ENCODE measurements at places on chromosomes 4 and X.
A peak's percentile ranks its signal among the peaks of the same experiment; 100 is the strongest.

GRCh38 chr4:188934320-188934962 is 795.2 kb downstream of the TRIML1 start:
- DNase-seq = no peak

DNA sequence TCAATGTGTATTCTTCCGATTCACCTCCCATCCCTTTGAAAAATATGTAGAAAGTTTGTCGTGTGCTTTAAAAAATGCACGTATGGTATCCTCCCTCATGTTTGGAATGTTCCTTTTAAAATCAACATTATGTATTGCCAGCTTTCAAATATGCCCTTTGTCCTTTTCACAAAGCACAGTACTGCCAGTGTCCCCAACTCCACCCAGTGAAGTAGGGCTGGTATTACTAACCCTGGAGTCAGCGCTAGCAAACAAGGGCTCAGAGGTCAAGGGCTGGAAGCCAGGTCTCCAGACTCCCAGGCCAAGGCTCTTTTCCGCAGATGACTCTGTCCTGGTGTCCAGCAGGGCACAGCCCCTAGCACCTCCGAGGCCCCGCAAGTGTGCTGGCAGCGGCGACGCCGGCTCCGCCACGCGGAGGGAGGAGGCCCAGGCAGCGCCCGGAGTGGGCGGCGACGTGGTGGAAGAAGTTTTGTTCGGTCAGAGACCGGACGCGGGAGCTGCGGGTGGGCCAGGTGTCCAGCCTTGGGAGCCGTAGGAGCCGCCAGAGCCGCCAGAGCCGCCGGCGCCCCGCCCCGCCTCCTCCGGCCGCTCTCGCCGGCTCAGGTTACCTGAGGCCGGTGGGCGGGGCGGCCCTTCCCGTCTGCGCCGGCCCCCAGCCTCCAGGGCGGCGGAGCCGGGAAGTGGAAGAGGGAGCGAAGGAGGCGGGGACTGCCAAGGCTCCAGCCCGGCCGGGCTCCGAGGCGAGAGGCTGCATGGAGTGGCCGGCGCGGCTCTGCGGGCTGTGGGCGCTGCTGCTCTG is at the start of gene IL13RA1:
IL13RA1 (plus strand) TSS at position 720 of the 799 bp plus-strand sequence; CDS start at position 753, 33 bp downstream.
- peak; percentile 26 for DNase-seq

GRCh38 chr4:70895811-70896491 is 6.2 kb upstream of the MOB1B start:
- DNase-seq = no peak

- no peak for DNase-seq
Measured at GRCh38 chr4:24513718-24514117, 70.6 kb downstream of the DHX15 start.

DNA sequence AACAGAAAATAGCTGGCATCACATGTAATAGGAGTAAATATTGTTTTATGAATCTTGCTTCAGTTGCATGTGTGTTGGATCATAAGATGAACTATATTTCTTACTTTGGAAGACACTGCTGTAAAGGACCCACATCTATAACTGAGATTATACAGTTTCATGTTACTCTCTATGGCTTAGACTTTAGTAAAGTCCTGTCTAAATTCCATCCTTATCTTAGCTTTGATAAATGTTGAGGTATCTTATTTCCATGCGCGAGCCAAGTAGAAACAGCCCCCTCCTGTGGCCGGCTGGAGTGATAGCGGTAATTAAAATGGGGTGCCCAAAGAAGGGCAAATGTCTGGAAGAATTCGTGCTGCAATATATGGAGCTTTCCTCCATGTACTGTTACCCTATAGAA is 43.0 kb downstream of the CCDC158 start:
- no peak for DNase-seq

DNA sequence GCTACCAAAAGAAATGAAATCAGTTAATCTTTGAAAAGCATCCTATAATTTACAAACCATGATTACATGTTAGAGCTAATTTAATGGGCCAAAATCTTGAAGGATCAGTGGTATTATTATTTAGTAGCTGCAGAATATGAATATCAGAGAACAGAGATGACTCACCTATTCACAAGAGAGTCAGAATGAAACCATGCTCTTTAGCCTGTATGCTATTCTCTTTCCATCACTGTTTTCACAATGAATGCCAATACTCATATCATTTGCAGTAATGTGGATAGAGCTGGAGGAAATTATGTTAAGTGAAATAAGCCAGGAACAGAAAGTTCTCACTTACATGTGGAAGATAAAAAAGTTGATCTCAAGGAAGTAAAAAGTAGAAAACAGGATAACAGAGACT is 414.1 kb downstream of the CENPC start:
- DNase-seq = no peak

DNA sequence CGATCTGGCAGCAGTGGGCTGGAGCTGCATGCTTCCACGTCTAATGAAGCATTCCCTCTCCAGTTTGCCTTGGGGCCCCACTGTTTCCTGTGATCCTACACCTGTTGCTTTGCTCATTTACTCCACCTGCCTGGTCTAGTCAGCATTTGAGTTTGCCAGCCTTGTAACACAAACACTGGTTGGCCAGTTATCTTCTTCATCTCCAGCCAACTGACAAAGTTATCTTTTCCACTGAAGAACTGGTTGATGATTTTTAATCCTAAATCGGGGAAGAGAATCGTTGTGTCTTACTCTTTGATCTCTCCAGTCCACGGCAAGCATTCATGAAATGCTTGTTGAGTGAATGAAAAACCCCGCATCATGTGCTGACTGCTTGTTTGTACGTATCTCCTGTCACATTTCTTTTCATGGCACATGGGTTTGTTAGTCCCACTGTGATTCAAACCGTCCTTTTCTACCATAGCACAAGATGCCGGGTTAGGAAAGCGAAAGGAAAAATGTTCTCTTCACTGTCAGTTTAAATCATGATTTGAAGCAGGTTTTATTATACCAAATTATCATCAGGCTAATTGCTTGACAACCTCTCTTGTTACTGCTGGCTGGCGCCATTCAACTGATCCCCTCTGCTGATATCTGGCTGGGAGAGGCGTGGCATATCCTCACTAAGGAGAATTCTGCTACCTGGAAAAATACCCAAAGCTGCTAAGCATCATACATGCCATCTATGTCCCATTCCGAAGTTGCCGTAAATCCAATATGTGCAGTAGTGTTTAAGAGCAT is 144.8 kb downstream of the SHROOM3 start:
- peak; percentile 24 for DNase-seq

GRCh38 chr4:162557516-162558106 is 393.8 kb upstream of the FSTL5 start:
- no peak for DNase-seq

GRCh38 chr4:164252286-164252685 is 501.6 kb upstream of the SMIM31 start:
- no peak for DNase-seq

DNA sequence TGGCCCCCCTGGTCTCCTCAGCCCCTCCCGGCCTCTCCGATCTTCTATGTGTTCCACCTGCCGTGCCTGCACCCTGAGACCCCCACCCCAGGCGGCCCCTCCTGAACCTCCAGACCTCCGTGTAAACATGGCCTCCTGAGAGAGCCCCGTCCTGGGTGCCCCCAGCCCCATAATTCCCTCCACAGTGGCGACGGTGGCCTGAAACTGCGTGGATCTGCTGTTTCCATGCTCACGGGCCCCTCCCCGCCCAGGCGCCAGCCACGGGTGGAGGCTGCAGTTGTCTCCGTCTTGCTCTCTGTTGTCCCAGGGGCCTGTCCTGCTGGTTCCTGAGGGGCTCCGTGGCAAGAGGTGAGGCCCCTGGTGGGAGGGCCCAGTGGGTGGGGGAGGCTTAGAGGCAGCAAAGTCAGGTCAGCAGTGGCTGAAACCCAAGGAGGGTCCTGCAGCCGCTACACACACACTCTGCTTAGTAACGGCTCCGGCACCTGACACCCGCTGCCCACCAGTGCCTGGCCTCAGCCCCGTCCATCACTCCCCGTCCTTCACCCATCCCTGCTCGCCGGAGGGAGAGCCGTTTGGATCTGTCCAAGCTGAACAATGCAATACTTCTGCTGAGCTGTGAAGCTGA is 75.8 kb downstream of the FAM53A start:
- no peak for DNase-seq

DNA sequence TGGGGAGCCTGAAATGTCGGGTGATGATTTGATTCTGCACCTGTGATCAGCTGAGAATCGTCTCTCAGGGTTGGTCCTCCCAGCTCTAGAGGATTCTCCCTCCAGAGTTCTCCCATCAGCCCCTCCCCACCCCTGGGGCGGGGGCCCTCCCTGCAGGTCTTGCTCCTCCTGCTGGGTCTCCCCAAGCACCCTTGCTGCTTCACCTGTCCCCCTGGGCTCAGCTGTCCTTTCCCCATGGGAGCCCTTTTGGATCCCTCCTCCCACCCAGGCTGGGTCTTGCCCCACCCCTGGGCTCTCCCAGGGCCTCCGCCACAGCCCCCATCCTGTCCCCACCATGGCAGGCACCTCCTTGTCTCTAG is 22.2 kb downstream of the PSAPL1 start:
- no peak for DNase-seq

- no peak for DNase-seq
Measured at GRCh38 chrX:22095856-22096255, 63.7 kb downstream of the PHEX start.

DNA sequence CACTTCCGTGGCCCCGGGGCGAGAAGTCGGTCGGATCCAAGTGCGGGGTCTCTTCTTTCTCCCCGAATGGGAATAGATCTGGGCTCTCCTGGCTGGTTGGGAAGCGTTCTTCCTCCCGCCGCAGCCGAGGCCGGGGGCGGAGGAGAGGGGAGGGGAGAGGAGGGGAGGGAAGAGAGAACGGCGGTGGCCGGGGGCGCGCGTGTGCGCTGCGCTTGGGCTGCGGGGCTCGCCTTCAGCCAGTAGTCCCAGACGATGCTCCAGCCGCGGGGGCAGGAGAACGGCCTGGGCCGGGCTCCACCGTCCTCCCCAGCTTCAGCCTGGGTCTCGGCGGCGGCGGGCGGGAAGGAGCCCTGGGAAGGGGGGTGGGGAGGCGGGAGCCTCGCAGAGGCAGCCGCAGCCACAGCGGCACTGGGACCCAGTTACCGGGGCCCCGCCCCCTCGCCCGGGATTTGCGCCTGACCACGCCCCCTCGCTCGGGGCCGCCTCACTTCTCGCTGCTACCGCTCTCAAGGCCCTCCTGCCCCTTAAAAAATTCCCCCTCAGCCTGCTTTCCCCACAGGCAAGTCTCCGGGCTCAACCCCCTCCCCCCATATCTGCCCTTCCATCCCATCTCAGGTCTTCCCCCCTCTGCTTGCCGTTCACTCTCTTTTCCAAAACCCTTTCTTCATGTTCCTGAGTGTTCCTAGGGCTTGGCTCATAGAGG is at the start of gene FGD1:
FGD1 (minus strand) TSS at position 421 of the 703 bp plus-strand sequence. CDS start 802 bp downstream, outside the sequence.
- no peak for DNase-seq

- DNase-seq = no peak
Measured at GRCh38 chr4:110061076-110061475, 137.3 kb downstream of the ELOVL6 start.

- DNase-seq = no peak
Measured at GRCh38 chr4:47493238-47494123, 8.4 kb downstream of the ATP10D start.

GRCh38 chrX:35023683-35024082 is 81.1 kb downstream of the FAM47B start:
- no peak for DNase-seq

- DNase-seq = no peak
Measured at GRCh38 chrX:63439580-63439979, 88.4 kb upstream of the SPIN4 start.

DNA sequence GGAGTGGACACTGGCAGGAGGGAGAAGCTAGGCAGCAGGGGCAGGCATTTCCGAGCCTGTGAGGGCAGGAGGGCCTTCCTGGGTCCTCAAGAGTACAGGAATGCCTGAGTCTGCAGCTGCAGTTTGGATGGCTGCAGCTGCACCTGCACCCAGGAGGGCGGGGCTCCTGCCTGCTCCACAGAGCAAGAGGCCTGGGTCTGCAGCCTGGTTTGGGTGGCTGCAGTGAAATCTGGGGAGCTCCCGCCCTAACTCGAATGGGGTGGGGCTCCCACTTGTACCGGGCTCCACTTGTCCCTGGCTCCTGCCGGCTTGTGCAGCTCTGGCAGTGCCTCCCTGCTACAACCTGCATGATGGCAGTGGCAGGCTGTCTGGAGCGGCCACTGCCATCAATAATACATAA is 436.0 kb downstream of the ARHGAP24 start:
- no peak for DNase-seq

GRCh38 chr4:103032574-103032973 is 13.1 kb upstream of the SLC9B1 start:
- DNase-seq = no peak
